ENCODE measurements at places on chromosomes 2 and 18.

- no peak for DNase-seq
Observed at GRCh38 chr18:12361770-12362378, 15.2 kb downstream of the AFG3L2 start.

GRCh38 chr18:49399003-49399402, 61.4 kb downstream of the DYM start:
- peak; percentile 61 for DNase-seq

DNA sequence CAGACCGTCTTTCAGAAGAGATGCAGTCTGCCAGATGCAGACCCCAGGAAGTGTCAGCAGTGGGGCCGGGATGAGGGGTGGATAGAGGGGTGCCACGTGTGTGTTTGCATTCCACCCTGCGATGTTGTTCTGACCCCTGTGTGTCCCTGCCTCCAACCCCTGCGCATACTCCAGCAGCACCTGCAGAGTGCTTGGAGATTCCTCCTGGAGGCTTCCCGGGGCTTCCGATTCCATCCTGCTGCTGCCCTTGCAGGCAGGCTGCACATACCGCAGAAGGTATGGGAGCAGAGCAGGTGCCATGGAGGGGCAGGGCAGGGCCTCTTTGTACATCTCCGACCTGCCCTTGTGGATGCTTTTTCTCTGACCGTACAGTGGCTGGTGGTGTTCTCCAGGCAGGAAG, 177.2 kb downstream of the SH3RF3 start:
- no peak for DNase-seq

DNA sequence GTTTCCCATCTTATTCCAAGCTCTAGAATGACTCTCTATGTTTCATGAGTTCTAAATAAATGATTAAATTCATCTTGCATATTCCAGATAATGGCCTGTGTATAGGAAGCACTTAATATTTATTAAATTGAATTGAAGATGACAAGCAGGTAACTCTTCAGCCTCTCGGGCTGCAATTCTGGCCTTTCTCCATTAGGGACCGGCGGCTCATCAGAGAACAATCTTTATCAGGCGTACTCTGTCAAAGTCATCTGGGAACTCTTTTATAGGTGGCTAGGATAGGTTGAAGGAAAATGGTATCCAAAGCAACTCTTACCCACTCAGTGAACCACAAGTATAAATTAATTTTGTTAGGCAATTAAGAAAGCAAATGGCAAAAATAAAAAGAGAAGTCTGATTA, 308.5 kb downstream of the NOL4 start:
- DNase-seq, result no peak

DNA sequence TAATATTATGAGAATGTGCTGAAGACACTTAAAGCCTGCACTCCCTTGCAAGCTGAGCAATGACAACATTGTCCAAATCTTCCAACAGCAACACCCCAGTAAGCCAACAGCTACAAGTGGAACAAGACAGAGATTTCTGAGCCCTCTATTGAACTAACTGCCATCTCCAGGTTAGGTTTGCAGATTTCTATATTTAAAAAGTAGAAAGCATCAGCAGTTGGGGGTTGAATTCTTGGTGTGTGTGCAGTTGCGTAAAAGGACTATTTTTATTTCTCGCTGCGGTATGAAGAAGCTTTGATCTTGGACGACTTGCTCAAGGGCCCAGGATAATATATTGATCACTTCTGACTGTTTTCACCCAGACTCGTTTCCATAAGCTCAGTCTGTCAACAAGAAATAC, 106.2 kb upstream of the ZFP36L2 start:
- no peak for DNase-seq

DNA sequence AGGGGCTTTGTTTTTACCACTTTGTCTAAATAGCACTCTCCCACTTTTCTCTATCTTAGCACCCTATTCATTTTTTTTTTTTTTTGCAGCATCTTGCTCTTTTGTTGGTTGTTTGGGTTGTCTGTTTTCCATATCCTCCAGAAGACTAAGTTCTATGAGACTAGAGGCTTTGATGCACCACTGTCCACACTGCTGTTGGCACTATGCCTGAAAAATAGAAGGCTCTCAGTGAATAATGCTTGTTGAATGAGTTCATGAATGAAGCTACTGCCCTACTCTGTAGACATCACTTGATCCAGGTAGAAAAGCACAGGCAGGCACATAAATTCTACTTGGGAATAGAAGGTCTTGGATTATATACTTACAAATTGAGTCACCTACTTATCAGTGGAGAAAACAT, 7.3 kb downstream of the IL1A start:
- peak; percentile 23 for DNase-seq

- no peak for DNase-seq
Observed at GRCh38 chr2:69013840-69014821, 1.2 kb downstream of the ANTXR1 start.

- DNase-seq, result no peak
Observed at GRCh38 chr2:109526442-109526970, 87.3 kb downstream of the SEPTIN10 start.

- no peak for DNase-seq
Observed at GRCh38 chr2:31382452-31383120, 32.0 kb downstream of the XDH start.

DNA sequence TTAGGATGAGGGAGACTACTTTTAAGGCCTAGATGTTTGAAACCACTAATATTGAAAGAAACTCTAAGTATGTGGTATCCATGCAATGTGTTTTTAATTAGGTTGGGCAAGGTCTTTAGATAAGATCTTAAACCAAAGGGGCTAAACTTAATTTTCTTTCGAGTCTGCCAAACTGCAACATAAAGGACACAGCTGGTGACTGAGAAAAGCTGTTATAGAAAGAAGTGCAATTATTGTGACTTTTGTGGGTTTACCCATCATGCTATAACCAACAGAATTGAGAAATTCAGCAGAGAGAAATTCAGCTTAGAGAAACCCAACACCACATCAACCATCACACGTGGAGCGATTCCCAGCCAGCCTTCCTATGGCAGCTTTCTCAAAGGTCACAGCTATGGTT, 119.5 kb upstream of the LMAN1 start:
- no peak for DNase-seq

- DNase-seq, result no peak
Observed at GRCh38 chr2:202945-203344, 60.9 kb downstream of the SH3YL1 start.

DNA sequence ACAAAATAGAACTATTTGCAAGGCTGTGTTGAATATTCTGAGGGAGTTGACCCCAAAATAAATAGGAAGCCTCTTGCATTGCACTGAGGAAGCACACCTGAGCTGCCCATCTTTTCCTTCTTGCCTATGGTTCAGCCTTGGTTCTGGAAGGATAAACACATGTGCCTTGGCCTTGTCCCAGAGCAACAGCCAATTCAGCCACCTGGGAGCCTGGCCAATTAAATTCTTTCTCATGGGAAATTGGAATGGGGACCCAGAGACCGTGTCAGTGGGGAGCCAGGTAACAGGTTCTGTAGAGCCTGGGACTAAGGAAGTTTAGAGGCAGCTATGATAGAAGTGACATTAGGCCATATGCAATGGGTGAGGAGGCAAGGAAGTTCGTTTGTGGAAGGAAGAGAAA, 99.6 kb downstream of the KLF7 start:
- DNase-seq, result no peak

DNA sequence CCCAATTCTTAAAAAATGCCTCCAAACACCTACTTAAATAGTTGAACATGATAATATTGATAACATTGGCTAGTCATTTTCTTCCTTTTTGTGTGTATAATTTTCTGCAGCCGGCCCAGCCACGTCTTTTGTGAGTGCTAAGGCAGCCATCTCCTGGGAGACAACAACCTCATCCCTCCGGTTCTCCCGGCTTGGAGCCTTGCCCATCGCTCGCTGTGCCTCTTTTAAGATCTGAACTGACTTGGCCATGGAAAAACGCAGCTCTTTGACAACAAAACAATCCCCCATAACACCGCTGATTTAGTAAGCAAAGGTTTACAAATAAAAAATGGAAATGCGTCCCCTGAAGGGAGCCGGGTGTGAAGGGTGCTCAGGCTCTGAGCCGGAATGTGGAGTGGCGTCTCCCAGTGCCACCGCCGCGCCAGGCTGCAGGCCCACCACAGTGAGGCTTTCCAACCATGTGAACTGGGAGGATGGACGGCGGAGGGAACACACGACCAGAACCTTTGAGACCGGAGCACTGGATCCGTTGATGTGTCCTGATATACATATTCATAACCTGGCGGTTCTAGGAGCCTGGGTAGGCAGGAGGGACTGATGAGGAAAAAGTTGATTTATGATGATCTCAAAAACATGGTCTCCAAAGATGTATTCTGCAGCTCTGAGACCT, 87.4 kb downstream of the SMIM21 start:
- no peak for DNase-seq

- no peak for DNase-seq
Observed at GRCh38 chr18:26981360-26982082, 116.0 kb upstream of the AQP4 start.

DNA sequence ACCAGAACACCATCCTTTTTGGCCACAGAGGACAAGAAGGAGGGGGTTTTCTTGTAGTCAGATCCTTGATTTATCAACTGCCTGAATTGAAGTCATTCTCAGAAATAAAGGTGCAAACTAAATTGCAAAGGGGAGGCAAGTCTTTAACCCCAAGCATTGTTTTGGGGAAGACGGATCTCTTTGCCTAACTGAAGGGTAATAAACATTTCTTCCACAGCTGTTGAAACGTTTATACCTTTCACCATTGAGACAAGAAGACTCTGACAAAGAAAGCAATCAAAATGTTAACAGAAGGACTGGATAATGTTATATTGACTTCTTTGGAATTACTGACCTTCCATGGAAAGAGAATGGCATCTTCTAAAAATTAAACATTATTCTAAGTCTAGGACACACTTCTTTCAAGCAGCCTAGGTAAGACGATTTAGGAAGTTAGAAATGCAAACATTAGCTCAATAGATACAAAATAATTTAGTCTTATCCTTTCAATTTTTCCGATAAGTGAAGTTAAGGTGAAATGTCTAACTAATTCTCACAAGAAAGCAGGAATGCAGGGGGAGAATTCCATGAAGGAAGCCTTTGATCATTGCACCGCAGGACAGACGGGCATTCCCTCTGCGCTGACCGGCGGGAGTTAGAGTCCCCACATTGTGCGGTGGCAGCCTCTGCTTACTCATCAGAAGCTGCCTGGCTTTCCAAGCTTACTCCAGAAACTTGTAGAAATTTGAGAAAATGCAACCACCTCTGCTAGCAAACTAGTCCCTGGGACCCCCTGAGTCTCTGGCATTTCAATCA, 69.4 kb upstream of the COPS8 start:
- DNase-seq, result no peak

GRCh38 chr2:171822525-171823322, 71.3 kb downstream of the SLC25A12 start:
- peak; percentile 34 for DNase-seq

GRCh38 chr2:79796641-79797040, 283.8 kb downstream of the CTNNA2 start:
- DNase-seq, result no peak

- DNase-seq, result peak; percentile 91
Observed at GRCh38 chr2:10036095-10036884, 7.1 kb upstream of the KLF11 start.

GRCh38 chr2:63767307-63767706, 74.4 kb upstream of the UGP2 start:
- no peak for DNase-seq

GRCh38 chr2:38690499-38691420, 24.8 kb downstream of the GALM start:
- DNase-seq, result no peak

GRCh38 chr18:80193701-80194100, 53.6 kb downstream of the PARD6G start:
- DNase-seq, result no peak

DNA sequence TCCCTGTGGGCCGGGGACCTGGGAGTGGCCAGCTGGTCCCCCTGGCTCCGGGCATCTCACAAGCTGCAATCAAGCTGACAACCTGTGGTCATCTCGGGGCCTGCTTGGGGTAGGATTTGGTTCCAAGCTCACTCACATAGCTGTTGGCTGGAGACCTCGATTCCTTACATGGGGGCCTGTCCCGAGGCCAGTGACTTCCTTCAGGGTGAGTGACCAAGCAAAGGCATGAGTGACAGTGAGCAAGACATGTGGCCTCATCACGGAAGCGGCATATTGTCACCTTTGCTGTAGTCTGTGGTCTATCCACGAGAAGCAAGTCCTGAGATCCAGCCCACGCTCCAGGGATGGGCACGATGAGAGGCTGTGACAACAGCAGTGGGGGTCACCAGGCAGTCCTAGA, 131.4 kb upstream of the ID2 start:
- DNase-seq, result no peak

DNA sequence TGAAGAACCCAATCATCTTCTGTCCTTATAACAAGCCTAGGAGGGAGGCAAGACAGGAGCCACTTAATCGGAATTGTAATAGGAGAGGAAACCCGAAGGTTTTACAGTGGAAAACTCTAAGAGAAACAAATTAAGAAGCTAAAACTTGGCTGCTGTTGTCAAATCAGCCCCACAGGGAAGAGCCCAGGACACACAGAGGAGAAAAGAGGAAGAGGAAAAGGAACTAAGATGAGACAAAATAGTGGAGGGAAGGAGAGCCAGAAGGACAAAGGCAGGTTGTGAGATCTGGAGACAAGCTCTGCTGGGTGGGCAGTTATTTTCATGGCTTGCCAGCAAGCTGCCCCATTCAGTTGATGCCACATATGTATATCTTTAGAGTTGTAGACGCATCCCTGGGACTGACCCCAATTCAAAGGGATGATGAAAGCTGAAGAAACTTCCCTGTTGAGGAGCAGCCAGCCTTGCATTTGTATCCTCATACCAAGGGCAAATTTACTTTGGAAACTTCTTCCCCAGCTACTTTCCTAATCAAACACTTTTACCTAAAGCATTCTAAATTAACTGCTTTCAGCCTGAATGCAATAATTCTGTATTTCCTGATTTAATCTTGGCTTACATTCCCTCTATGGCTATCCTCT, 499.8 kb upstream of the MEIS1 start:
- DNase-seq, result no peak

DNA sequence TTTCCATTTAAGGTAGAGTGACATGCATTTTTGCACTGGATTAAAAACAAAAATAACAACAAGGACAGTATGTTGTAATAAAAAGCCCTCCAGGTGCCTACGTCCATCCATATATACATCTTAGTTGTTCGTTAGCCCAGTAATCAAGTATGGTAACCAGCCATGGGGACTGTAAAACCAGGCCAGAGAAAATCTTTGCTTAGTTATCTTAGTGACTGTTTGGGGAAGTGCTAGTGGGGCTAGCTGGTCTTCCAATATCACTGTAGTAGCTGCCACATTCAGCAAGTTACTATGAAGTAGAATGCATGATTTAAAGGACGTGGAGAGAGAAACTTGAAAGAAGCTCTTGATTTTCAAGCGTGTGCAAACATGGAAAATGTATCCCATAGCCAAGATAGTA, 95.9 kb upstream of the STON1 start:
- peak; percentile 9 for DNase-seq

DNA sequence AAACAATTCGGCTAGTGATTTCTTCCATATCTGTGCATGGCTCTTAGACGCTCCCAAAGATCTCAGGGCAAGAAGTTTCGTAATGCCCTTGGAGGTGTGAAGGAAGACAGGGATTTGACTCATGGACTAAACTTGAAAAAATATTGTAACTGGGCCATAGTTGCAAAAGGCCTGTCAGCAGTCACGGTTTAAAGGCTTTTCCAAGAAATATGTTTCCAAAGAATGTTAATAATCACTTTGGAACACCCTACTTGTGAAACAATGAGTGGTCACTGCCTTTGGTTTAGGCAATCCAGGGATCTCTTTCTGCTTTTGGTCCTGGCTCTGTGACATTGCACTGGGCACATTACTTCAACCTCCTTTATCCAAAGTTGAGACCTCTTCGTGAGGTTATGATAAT, 102.5 kb upstream of the RASGRP3 start:
- DNase-seq, result no peak

- DNase-seq, result peak; percentile 50
Observed at GRCh38 chr2:222797261-222797660, 63.6 kb upstream of the ACSL3 start.

- no peak for DNase-seq
Observed at GRCh38 chr2:197208841-197209240, 101.7 kb downstream of the ANKRD44 start.

All from inflammatory macrophage treated with lipopolysaccharide for 1 hour (primary cell).